ENCODE measurements at places on chromosomes 1 and 21.

DNA sequence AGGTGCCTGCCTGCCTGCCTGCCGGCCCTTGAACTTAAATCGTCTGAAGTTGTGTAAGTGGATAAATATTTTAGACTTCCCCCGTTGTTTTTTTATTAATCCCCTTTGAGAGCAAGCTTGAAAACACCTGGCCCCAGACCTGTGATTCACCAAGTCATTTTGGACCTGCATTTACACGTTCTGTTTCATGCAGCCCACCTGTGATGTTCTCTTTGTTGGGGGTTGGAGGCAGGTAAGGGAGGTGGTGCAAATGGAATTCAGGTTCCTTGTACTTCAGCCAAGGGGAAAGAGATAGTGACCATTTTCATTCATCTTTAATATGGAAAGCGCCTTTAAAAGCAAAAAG is 1.2 kb downstream of the SLC37A1 start:
- DNase-seq: no peak

GRCh38 chr1:43558346-43558841 is 27.7 kb downstream of the PTPRF start:
- no peak for DNase-seq

DNA sequence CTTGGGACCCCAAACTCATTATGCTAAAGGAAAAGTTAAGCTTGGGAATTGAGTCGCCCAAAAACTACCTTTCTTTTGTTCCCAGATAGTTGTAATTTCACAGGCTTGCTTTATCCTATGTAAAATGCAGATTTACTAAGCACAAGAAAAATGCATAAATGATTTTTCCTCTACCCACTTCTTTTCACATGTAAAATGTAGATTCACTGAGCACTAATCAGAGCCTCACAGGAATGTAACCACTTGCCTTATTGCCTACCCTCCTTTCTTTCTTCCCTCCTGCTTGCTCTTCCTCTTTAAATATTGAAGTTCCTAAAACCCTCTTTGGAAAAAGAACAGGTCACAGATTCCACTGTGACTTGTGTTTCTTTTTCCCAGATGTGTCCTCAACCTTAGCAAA is 18.3 kb downstream of the CAPN8 start:
- DNase-seq: no peak

GRCh38 chr1:198238121-198238520 is 81.3 kb downstream of the NEK7 start:
- no peak for DNase-seq

DNA sequence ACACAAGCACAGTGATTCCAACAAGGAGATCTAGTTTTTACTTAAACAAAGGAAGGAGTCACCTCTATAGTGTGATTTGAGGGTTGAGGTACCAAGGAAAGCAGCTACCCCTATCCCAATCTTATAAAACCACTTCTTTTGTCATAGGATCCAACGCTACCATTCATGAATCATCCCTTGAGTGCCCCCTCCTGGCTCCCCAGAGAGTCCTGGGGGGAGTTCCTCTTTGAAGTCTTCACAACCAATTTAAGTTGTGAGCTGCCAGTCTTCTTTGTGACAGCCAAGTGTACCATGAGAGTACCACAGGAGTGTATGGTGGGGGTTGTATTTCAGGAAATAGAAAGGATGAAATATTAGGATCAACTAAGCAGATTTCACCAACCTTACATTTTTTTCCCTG is 39.1 kb upstream of the NHLH2 start:
- DNase-seq: no peak

- DNase-seq: no peak
Measured at GRCh38 chr1:190633488-190633887, 155.8 kb upstream of the BRINP3 start.

GRCh38 chr1:152725261-152725660 is 17.3 kb downstream of the LCE4A start:
- no peak for DNase-seq

DNA sequence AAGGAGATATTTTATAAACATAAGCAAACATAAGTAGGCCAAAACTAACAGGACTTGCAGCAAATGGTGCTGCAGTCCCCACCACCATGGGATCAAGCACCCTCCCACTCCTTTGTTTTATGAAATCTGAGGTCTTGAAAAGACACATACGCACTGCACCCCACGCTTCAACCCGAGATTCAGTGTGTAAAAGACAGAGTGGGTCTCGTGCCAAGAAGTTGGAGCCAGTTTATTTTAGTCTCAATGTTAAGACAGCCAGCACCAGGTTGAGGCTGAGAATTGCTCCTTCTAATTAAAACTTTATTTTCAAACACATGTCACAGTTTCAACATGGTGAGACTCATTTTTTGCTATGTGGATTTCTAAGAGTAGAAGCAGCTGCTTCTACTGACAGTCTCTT is 139.1 kb upstream of the TIAM1 start:
- DNase-seq: no peak
